ENCODE measurements at places on chromosomes 1 and 21.

DNA sequence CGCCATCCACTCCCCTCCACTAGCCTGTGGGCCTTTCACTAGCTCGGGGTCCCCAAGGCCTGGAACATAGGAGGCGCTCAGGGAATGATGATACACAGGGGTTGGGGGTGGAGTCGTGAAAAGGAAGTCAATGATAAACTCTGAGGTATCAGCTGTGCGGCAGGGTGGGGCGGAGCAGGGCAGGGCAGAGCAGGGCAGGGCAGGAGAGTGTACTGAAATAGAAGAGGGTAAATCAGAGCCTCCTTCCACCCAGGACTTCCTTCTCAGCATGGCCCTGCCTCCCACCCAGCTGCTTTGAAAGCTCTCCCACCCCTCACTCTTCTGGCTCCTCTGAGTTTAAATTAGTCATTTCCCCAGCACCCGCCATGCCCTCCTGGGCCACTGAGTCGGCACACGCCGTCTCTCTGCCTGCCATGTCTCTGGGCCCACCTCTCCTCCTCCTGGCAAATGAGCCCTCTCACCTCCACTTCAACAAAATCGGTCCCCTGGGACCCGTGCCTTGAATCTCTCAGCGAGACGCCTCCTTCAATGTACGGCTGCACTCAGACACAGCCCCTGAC is 16.9 kb downstream of the CAPZB start:
- DNase-seq: no peak

GRCh38 chr1:31580513-31580870 is 4.2 kb downstream of the TINAGL1 start:
- DNase-seq: peak; percentile 63

- DNase-seq: no peak
These were observed 28.4 kb downstream of the COA6 start for GRCh38 chr1:234401658-234402057.

DNA sequence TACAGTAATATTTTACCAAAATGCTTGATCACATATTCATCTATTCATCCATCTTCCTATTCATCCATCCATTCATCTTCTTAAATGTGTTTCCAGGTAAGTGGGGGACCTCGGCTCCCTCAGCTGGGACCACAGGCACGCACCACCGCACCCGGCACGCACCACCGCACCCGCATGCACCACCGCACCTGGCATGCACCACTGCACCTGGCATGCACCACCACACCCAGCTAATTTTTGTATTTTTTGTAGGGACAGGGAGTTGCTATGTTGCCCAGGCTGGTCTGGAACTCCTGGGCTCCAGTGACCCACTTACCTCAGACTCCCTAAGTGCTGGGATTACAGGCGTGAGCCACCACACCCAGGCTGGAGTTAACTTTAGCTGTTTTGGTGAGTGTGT is 21.2 kb downstream of the ACTRT2 start:
- no peak for DNase-seq

DNA sequence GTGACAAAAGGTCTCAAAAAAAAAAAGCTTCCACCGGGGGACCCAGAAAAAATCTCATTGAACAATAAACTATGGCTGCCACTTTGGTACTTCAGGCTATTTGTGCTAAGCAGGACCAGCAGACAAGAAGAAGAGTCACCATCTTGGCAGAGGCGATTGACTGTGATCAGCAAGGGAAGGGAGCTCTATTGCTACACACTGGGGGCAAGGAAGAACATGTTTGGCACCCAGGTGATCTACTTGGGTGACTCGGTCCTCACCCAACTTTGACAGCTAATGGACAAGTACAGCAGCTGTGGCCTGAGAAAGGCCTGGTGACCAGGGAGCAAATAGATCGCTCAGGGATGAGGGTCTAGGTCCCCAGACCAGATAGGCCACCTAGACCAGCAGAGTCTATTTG is 53.4 kb upstream of the SRP9 start:
- no peak for DNase-seq

- DNase-seq: no peak
These were observed 87.7 kb downstream of the TGFBR3 start for GRCh38 chr1:91798241-91798648.

Measured in islet precursor cell (in vitro differentiated cells).